ENCODE measurements at places on chromosomes 3 and 15. TPM values are rescaled to one million over a fixed set of nuclear protein-coding genes. Genes with fewer than 3 reads are reported as not detected.

Gene MITF
- not detected for total RNA-seq

Gene EPB42
- total RNA-seq: not detected

Gene GNAT1
- total RNA-seq: not detected

Gene UCN2
- total RNA-seq: not detected

Gene ANKDD1A
- total RNA-seq: 1.8 TPM

Gene PAQR5
- total RNA-seq: not detected

Gene POPDC2
- 1.0 TPM for total RNA-seq

Gene STXBP5L
- total RNA-seq: not detected

Gene FOXB1
- not detected for total RNA-seq
